ENCODE measurements at places on chromosomes 7 and 10. TPM values are rescaled to one million over a fixed set of nuclear protein-coding genes. Genes with fewer than 3 reads are reported as not detected.
A peak's percentile ranks its signal among the peaks of the same experiment; 100 is the strongest.

DNA sequence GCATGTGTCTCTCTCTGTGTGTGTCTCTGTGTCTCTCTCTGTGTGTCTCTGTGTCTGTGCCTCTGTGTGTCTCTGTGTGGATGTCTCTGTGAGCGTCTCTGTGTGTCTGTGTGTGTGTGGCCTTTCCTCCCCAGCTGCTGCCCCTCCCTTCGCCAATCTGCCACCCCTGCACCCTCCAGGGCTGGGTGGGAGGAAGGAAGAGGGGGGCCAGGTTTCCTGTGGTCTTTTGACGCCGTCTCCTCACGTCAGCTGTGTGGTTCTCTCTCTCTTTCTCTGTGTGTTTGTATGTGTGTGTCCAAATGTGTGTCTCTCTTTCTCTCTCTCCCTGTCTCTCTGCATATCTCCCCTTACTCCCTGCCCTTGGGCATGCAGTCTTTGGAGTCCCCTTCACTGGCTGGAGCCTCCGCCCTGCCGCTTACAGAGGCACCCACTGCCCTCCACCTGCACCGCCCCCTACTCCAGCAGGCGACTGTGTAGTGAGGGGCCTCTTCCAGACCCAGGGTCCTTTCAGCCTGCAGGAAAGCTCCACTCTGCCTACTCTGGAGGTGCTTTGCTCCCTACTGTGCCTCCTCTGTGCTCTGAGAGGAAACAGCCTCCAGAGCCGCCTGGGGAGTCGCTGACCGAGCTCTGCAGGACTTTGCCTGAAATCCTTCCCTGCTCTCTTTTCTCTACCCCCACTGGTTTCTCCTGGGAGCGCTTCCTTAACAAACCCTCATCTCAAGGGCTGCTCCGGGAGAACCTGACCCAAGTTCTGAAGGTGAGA, 44.2 kb upstream of the C10orf71 start:
- DNase-seq = no peak

DNA sequence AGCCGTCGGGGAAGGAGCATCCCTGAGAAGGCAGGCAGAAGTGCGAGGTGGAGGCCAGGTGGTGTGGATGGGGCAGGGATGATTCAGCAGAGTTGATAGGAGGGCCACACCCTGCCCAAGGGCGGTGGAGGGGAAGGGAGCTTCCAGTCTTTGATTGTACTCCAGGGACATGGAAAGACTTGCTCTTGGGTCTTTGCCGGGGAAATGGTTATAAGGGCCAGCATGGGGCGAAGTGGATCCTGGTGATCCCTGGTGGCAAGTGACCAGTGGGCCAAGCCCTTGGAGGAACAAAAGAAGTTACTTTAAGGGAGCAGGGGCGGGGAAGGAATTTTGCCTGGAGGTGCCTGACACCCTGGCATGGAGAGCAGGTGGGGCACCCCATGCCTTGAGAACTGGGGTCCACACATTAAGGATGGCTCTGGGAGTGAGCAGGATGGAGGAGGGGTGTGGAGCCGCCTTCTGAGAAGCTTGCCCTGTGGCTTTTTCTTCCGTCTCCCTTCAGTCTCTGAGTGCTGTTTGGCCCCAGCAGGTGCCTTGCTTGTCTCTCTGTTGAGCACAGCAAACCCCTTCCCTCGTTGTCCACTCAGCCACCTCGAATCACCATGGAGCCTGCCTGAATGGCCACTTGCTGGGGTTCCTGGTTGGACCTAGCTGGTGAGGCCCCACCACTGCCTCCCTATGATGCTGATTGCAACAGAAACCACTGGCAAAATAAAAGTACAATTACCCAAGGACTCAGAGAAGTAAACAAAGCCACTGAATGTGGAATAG, 83.9 kb downstream of the RAMP3 start:
- no peak for DNase-seq

DNA sequence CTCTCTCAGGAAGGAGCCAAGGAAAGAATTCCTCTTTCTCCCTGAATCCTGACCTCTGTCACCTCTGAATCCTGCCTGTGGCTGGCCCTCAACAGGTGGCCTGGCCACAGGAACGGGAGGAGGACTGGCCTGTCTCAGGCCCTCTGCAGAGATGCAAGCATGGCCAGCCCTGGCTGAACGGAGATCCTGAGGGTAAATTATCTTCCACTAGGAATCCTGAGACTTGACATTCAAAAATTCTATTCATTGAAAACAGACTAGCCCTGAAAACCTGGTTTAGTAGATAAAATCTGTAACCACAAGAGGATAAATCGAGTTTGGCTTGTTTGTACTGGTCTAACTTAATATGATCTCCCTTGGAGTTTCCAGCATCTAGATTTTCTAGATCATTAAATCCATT, 579.3 kb downstream of the LRMDA start:
- DNase-seq = no peak

- no peak for DNase-seq
These were observed 31.4 kb downstream of the OAT start for GRCh38 chr10:124387078-124387874.

GRCh38 chr7:47216439-47216838, 365.5 kb downstream of the TNS3 start:
- DNase-seq = no peak

DNA sequence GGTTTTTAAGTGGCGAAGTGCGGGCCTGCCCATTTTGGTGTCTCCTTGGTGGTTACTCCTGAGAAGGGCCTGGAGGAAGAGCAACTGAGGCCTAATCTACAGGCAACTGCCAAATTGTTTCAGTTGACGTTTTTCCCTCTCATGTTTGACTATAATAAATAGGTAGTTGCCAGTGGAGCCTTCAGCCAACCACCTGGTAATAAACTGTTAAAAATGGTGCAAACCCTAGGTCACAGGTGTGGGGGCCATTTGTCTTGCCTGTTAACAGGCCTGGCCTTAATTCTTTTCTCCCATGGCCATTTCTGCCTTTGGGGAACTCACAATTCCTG, 3.7 kb downstream of the IKZF1 start:
- peak; percentile 79 for DNase-seq

GRCh38 chr7:27685893-27686292, 23.2 kb upstream of the HIBADH start:
- no peak for DNase-seq

- DNase-seq = no peak
These were observed at the start of gene SLC16A9 for GRCh38 chr10:59709395-59710125. SLC16A9 (minus strand) TSS chr10:59709850; CDS start chr10:59684291, 25,559 bp downstream.

DNA sequence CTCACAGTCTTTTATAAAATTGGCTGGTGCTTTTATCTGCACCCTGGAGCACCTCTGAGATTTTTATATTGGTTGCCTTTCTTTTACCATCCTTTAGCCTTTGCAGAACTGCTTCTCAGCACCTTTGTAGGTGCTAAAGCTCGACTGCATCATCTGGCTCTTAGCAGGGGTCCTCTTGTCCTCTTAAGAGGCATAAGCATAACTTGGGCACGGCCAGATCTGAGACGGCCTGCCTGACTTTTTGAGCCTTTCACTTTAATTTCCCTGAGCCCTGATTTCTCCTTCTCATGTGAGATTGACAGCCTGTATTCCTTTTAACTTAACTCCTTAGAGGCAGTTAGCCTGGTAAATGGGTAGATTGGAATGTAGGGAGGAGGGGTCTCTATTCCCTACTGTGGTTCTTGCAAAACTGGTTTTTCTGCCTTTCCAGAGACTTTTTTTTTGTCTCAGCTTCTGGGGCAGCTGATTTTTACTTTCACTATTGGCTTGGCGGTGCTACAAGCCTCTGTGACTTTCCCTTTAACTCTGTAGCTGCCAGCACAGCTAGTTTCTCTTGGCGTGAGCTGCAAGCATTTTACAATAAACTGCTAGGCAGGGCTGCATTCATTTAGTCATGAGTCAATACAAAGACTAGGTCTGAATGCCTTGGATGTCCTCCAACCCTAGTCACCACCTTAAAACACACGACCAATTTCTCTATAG, 24.0 kb downstream of the ZPBP start:
- DNase-seq = peak; percentile 69

DNA sequence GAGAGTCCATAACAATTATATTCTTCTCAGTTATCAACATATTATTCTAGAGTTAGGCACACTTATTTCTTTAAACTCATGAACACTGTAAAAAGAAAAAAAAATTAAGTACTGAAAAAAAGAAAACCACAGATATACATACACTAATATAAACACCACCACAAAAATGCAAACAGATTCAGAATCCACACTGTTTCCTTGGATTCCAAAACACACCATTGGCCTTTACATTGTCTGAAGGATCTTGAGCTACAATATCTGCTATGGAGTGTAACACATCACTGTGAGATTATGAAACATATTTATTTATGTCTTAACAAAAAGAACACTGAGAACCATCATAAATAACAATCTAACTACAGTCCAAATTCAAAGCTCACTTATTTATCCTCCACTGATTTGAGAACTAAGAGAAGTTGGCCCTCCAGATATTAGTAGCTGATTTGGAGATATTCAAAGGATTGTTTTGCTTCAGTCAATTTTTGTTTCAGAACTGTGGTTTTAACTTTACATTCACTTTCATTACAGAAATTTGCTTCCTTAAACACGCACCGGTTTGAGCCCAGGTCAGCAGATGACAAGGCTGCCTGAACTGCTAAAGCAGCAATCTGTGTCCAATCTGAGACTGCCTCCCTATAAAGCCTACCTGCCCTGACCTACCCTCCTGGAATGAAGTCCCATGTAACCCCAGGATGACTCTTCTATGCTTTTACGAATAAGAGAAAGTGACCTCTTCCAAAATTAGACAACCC, 47.0 kb upstream of the CDK1 start:
- DNase-seq = no peak

DNA sequence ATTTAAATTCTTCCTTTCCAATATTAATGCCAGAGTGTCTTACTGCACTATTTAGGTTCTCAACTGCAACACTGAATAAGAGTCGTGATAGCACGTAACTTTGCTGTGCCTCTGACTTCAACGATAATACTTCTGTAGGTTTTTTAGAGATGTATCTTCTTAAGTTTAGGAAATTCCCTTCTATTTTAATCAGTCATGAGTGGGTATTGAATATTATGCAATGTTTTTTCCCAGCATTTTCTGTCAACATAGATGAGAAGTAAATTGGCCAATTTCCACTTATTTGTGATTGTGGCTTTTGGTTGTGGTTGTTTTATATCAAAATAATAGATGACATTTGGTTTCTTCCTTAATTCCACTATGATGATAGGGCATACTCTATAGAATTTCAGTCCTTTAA, 6.7 kb upstream of the STK17A start:
- DNase-seq = no peak

CUBN gene
- total RNA-seq = 0.18 TPM

OR2A42 gene
- total RNA-seq = not detected

RNLS gene
- total RNA-seq = not detected

FAM25A gene
- not detected for total RNA-seq

SYT15 gene
- 0.60 TPM for total RNA-seq

INHBA gene
- total RNA-seq = not detected

AGAP5 gene
- total RNA-seq = 6.7 TPM

Measured in Karpas-422 (cell line).